Pancreas (tissue), 10 donors: ENCODE measurements at places on chromosomes 11 and 22. TPM values are rescaled to one million over a fixed set of nuclear protein-coding genes. Genes with fewer than 3 reads are reported as not detected.
A peak's percentile ranks its signal among the peaks of the same experiment; 100 is the strongest.

DNA sequence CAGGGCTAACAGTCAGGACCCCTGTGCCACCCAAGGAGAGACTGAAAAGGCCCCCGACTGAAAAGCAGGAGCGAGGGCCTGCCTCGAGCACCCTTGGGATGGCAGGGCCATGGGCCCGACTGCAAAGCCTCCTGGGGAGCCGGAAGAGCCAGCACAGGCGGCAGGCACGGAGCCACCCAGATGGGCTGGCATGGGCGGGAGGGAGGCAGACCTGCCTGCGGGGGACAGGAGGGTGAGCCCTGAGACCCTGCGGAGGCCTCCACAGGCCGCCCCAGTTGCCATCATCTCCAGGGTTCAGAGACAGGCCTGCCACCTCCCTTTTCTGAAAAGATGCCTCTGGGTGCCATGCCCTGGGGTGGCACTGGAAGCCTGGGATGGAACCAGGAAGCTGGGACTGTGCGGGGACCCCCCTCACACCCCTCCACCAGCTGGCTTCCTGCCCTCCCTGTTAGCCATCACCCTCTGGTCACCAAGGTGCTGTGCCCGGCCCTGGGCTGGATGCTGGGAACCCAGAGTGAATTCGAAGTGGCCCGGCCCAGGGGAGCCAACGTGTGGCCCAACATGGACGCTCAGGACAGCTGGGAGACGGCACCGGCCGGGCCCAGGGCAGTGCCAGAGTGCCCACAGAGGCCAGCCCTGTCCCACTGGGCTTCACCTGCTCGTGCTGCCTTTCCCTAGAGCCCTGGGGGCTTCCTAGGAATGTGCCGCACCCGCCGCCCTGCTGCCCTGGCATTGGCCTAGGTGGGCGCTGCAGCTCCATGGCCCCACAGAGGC lies 13.8 kb downstream of the TSPAN32 start:
- H3K27ac ChIP-seq = peak overlapping the region; percentile 76
- DNase-seq = peak; percentile 16
- no peak overlapping the region for H3K4me3 ChIP-seq
- peaks cover 9% of the 10 kb centered on the region for H3K4me1 ChIP-seq

The AMOTL1 gene
- total RNA-seq = 30.2 TPM

DNA sequence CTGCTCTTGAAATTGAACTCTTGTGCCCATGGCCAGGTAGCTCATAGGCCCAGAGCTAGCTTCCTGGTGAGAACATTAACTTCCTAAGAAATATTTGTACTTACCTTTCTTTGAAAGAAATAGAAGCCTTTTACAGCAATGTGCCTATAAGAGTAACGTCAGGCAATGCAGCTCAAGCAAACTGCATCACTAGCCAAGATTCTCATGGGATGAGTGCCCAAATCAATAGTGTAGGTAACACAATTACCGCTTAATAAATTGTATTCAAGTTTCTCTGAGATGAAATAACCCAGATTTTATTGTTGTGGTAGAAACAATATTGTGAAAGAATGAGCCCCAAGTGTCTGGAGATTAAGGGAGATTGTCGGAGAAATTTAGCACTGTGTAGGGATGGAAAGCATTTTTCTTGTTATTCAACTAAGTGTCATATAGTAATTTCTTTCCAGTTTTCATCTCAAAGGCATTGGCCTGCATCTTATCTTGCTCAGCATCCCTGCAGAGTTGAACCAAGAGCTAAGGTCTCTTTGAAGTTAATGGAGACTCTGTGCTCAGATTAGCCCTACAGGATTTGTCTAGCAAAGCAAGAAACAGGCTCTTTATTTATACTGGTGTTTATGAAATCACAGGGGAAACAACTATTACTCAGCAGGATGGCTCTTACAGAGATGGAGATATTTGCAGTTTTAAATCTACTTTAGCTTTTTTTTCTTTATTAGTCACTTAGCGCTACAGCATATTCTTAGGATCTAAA lies 321.0 kb upstream of the PDGFD start:
- H3K4me1 ChIP-seq = peaks cover 10% of the 10 kb centered on the region
- H3K36me3 ChIP-seq = no peaks in the 10 kb centered on the region
- H3K27me3 ChIP-seq = no peaks in the 10 kb centered on the region
- no peak overlapping the region for H3K4me3 ChIP-seq
- DNase-seq = no peak

The CAPRIN1 gene
- total RNA-seq = 103 TPM

The OR8G5 gene
- total RNA-seq = not detected

The MFRP gene
- total RNA-seq = not detected

DNA sequence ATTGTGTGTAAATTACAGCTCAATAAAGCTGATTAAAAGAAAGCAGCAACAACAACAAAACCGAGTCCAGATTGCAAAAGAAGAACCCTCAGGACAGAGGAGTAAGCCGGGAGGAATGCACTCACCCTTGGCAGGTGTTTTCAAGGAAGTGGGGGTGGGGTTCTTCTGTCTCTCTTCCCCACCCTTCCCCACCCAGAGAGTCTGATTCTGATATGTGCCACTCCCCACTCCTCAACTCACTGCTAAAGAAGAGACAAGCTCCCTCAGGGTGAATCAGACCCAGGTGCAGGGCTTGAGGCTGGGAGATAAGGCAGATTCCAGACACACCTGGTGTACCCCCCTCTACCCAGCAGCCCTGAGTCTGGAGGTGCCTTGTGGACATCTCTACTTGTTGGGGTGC lies 38.4 kb upstream of the PHF21A start:
- H3K27ac ChIP-seq = no peak overlapping the region
- H3K4me1 ChIP-seq = no peaks in the 10 kb centered on the region
- no peaks in the 10 kb centered on the region for H3K36me3 ChIP-seq
- DNase-seq = no peak
- H3K4me3 ChIP-seq = no peak overlapping the region

GRCh38 chr11:76062733-76063132 lies 143.6 kb downstream of the WNT11 start:
- H3K4me3 ChIP-seq = no peak overlapping the region
- H3K36me3 ChIP-seq = no peaks in the 10 kb centered on the region
- peaks cover 4% of the 10 kb centered on the region for H3K4me1 ChIP-seq
- no peak for DNase-seq

The ADM2 gene
- 44.3 TPM for total RNA-seq

DNA sequence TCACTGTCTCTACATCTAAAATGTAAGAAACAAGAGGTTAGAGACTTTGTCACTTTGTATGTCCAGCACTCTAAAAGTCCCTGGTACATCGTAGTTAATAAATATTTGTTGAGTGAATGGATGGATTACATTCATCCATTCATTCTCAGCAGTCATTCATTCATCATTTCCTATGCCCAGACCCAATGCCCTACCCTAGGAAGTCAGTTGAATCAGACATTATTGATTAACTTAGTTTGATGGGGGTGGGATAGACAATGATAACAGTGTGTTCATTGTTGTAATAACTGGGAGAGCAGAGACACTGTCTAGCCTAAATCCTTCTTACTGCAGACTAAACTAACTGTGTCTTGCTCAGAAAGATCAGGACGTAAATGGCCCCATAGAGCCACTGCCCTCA lies 1.2 kb upstream of the CENPM start:
- H3K27me3 ChIP-seq = no peaks in the 10 kb centered on the region
- peaks cover 7% of the 10 kb centered on the region for H3K4me1 ChIP-seq

The INSC gene
- total RNA-seq = 0.57 TPM

GRCh38 chr11:57205041-57205641 lies 23.4 kb downstream of the LRRC55 start:
- no peak overlapping the region for H3K27ac ChIP-seq
- H3K36me3 ChIP-seq = no peaks in the 10 kb centered on the region
- DNase-seq = no peak
- no peak overlapping the region for H3K4me3 ChIP-seq
- H3K27me3 ChIP-seq = no peaks in the 10 kb centered on the region

- H3K27me3 ChIP-seq = no peaks in the 10 kb centered on the region
- H3K27ac ChIP-seq = no peak overlapping the region
- no peaks in the 10 kb centered on the region for H3K36me3 ChIP-seq
- H3K4me3 ChIP-seq = no peak overlapping the region
- peak; percentile 72 for DNase-seq
Observed at GRCh38 chr11:67409781-67410368, 5.6 kb upstream of the CARNS1 start.

DNA sequence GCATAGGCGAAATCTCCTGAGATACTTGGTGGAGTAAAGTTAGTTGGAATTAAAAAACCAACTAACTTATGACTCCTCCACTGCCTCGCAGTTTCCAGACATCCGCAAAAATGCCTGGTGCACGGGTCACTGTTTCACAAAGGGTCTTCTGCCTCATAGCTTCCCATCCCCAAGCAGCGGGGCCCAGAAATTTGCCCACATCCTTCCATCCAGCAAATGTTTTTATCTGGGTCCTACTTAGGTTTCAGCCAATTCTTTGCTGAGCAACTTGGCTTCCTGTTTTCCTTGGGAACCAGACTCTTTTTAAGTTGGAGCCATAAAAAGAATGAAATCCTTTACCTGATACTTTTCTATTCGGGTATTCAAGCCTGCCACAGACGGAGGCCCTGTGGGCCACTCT lies 36.2 kb downstream of the FZD4 start:
- DNase-seq = no peak
- H3K36me3 ChIP-seq = no peaks in the 10 kb centered on the region
- no peak overlapping the region for H3K27ac ChIP-seq
- peaks cover 4% of the 10 kb centered on the region for H3K4me1 ChIP-seq
- no peaks in the 10 kb centered on the region for H3K27me3 ChIP-seq

The SLC15A3 gene
- 2.7 TPM for total RNA-seq

GRCh38 chr11:112885744-112886433 lies 75.3 kb upstream of the NCAM1 start:
- no peak for DNase-seq
- no peaks in the 10 kb centered on the region for H3K27me3 ChIP-seq
- H3K4me1 ChIP-seq = no peaks in the 10 kb centered on the region
- no peaks in the 10 kb centered on the region for H3K36me3 ChIP-seq
- no peak overlapping the region for H3K4me3 ChIP-seq

DNA sequence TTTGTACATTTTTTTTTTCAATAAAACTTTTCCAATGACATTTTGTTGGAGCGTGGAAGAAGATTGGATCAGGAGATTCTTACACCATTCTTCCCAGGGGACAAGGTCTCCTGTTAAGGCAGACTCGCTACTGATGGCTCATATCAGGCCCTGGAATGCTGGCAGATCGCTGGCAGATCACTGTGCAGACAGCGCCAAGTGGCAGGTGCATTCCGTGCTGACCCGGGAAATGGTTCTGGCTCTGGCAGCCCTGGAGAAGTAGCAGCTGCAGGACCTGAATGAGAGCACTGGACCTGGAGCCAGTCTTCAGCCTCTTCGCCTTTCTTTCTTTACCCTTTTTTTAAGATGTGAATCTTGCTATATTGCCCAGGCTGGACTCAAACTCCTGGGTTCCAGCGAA lies 10.7 kb downstream of the SERPINH1 start:
- no peaks in the 10 kb centered on the region for H3K27me3 ChIP-seq
- no peak overlapping the region for H3K4me3 ChIP-seq
- no peaks in the 10 kb centered on the region for H3K36me3 ChIP-seq

The GNG3 gene
- not detected for total RNA-seq

GRCh38 chr11:790721-791564 lies 1.1 kb upstream of the CEND1 start:
- no peaks in the 10 kb centered on the region for H3K36me3 ChIP-seq
- H3K27me3 ChIP-seq = no peaks in the 10 kb centered on the region
- H3K4me1 ChIP-seq = no peaks in the 10 kb centered on the region
- no peak overlapping the region for H3K4me3 ChIP-seq

DNA sequence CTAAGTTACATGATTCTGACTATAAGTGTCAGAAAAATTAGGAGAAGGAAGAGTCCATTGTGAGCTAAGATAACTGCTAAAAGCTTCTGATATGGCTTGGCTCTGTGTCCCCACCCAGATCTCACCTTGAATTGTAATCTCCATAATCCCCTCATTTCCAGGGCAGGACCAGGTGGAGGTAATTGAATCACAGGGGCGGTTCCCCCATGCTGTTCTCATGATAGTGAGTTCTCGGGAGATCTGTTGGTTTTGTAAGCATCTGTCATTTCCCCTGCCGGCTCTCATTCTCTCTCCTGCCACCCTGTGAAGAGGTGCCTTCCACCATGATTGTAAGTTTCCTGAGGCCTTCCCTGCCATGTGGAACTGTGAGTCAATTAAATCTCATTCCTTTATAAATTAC lies 230.2 kb downstream of the OPCML start:
- no peaks in the 10 kb centered on the region for H3K27me3 ChIP-seq
- no peak for DNase-seq
- no peak overlapping the region for H3K27ac ChIP-seq
- no peaks in the 10 kb centered on the region for H3K4me1 ChIP-seq
- H3K36me3 ChIP-seq = no peaks in the 10 kb centered on the region
- no peak overlapping the region for H3K4me3 ChIP-seq

- H3K27me3 ChIP-seq = no peaks in the 10 kb centered on the region
- H3K27ac ChIP-seq = peak overlapping the region; percentile 3
- peak; percentile 46 for DNase-seq
- H3K4me3 ChIP-seq = no peak overlapping the region
Observed at GRCh38 chr11:2892215-2892966, 6.8 kb upstream of the CDKN1C start.

DNA sequence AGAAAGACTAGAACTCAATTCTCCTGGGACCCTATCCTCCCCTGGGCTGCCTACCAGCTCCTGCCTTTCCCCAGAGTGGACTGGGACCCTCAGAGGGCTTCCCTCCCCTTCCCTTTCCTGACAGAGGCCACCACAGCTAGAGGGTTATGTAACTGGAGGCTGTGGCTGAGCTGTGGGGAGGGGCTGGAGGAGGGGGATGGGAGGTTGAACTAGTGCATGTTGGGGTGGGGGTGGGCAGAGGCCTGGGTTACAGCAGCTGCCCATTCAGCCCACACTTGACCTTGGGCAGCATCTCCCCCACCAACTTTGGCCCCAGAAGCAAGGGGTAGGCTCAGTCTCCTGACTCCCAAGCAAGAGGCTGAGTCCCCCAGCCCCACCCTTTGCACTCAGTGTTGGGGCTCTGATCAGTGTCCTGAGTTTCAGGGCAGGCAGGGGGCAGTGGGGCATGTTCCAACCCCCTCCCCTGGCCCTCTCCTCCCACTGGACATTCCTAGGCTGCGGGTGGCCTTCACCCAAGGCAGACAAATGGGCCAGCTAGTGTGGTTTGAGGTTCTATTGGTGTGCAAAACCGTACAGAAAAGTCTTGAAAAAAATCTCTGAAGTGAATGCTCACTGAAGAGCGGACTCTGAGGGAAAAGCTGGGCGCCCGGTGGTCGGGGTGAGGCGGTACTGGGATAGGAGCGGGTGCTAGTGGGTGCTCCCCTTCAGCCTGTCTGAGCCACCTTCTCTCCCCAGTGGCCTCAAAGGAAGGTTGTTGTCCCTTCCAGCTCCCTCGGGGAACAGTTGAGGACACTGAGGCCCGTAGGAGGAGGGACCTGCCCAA lies 3.8 kb downstream of the KCNC1 start:
- H3K27ac ChIP-seq = no peak overlapping the region
- H3K4me1 ChIP-seq = peaks cover 7% of the 10 kb centered on the region
- H3K36me3 ChIP-seq = no peaks in the 10 kb centered on the region
- H3K27me3 ChIP-seq = peaks cover 4% of the 10 kb centered on the region
- H3K4me3 ChIP-seq = no peak overlapping the region
- DNase-seq = no peak

The APOL5 gene
- total RNA-seq = not detected

The TMEM121B gene
- total RNA-seq = 0.43 TPM

DNA sequence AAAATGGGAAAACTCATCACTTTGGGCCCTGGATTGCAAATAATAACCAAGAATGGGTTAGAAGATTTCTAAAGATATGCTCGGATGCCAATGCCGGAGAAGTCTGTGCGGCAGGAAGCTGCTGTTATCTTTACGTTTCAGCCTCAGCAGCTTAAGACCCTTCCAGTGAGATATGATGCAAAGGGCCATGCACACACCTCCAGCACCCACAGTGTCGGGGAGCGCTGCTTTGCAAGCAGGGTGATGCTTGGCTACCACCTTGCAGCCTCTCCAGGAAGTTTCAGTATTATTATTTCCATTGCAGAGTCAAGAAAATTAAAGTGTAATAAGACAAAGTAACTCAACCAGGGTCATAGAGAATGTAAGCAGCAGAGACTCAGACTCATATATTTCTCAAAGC lies 37.3 kb downstream of the LARGE1 start:
- H3K4me1 ChIP-seq = no peaks in the 10 kb centered on the region
- H3K27me3 ChIP-seq = no peaks in the 10 kb centered on the region
- DNase-seq = no peak
- H3K4me3 ChIP-seq = no peak overlapping the region
- no peak overlapping the region for H3K27ac ChIP-seq
